Activated naive CD8-positive, alpha-beta T cell treated with anti-CD3 and anti-CD28 coated beads, Interleukin-2, amount 50 U/mL, for 24 hours (primary cell): ENCODE measurements at places on chromosomes 5 and 9.

DNA sequence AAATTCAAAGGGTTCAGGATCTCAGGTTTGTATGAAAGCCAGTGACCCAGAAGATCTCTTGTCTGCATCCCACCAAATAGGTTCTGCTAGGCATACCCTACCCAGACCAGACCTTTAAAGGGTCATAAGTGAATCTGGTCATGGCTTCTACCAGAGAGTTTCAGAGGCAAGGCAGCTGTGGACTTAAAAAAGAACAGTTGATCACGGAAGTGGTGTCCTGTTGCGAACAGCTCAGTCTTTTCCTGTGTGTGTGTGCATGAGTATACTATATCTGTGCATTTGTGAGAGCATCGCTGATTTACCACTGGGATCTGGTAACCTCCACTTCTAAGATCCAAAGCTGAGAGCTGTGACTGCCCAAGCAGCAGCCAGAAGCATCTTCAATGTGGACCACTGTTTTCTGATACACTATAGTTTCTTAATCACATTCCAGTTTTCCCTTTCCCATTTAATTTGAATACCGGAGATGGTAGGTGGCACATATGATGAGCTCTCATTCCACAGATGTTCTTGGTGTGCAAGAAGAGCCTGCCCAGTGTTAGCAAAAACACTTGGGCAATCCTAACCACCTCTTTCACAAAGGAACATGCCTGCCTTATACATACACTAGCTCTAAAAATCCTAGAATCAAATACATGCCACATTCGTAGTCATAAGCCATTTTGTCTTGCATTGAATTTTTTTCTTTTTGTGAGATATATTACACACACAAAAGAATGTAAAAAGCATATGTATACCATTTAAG lies 36.2 kb upstream of the OR2S2 start:
- H3K36me3 ChIP-seq = no peaks in the 10 kb centered on the region
- no peak overlapping the region for H3K27ac ChIP-seq
- H3K27me3 ChIP-seq = peaks cover 14% of the 10 kb centered on the region
- DNase-seq = no peak

- no peak overlapping the region for H3K4me3 ChIP-seq
- no peak for DNase-seq
- no peaks in the 10 kb centered on the region for H3K4me1 ChIP-seq
- H3K27ac ChIP-seq = no peak overlapping the region
Measured at GRCh38 chr9:121857928-121858327, 206.5 kb downstream of the DAB2IP start.

DNA sequence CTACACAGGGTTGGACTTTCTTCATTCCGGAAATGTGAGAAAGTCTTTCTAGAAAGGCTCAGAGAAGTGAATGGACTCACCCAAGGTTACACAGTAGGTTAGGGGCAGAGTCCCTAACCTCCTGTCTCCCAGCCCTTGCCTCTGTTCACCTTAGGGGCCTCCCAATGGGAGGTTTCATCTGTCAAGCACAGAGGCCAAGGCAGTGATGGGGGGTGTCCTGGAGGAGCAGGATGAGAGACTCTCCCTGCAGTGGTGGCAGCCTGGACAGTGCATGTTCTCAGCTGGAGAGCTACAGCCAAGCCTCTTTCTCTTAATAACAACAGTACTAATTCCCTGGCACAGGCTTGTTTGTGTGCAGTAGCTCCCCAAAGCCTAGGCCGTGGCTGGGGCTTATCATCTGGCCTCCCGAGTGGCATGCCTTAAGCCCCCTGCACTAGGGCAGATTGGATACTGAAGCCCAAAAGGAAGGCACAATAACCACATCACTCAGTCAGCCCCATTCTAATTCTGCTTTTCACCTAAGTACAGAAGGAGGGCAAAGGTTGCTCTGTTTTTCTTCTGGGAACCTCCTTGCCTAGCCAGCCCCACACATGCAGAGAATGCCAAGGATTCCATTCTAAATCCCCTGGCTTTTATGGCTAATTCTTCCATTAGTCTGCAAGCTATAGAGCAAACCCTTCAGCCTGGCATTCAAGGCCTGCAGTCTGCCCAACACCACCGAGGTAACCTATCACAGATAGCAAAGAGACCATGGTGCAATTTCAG lies 50.2 kb upstream of the XPA start:
- H3K4me1 ChIP-seq = no peaks in the 10 kb centered on the region
- no peak for DNase-seq
- no peak overlapping the region for H3K4me3 ChIP-seq
- no peaks in the 10 kb centered on the region for H3K36me3 ChIP-seq

DNA sequence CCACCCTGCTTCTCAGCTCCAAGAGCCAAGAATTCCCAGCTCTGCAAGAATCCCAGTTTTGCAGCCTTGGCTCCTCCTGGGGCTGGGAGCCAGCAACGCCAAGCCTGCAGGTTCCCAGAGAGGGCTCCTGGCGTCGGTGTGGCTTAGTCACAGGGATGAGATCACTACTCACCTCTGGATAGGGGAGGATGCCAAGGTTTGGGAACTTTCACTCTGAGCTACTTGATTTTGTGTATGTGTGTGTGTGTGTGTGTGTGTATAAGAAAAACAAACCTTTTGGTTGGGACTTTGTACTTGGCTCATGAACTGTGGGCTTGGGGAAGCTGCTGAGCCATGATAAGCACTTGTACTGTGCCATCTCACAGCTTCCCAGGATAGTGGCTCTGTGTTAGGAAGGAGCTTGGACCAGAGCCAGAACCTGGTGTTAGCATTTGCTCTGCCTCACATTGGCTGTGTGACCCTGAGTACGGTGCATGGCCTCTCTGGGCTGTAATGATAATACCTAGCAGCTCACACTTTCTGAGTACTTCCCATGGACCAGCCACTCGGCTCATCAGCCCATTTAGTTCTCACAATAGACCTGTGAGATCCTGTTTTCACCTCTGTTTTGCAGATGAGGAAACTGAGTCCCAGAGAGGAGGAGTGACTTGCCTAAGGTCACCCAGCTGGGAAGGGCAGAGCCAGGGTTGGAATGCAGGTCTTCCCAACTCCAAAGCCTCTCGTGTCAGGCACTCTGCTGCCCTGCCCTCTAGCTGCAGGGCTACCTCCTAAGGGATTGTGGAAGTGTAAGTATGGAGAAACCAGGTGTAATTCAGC lies 41.4 kb upstream of the DAB2IP start:
- H3K4me3 ChIP-seq = no peak overlapping the region
- DNase-seq = no peak
- H3K27me3 ChIP-seq = peaks cover 40% of the 10 kb centered on the region
- H3K4me1 ChIP-seq = peaks cover 9% of the 10 kb centered on the region

GRCh38 chr5:100444961-100445360 lies 90.2 kb upstream of the FAM174A start:
- H3K36me3 ChIP-seq = no peaks in the 10 kb centered on the region
- DNase-seq = no peak
- H3K4me3 ChIP-seq = no peak overlapping the region
- no peaks in the 10 kb centered on the region for H3K27me3 ChIP-seq
- no peak overlapping the region for H3K27ac ChIP-seq
- no peaks in the 10 kb centered on the region for H3K4me1 ChIP-seq
